ENCODE measurements at places on chromosomes 2 and 18. TPM values are rescaled to one million over a fixed set of nuclear protein-coding genes. Genes with fewer than 3 reads are reported as not detected.

Gene PJVK
- not detected for total RNA-seq

Gene NPAS2
- total RNA-seq = 64.1 TPM

Gene REG3G
- total RNA-seq = not detected

Gene RAPGEF4
- 2.4 TPM for total RNA-seq

Gene FOXI3
- total RNA-seq = not detected

Gene ARHGAP25
- not detected for total RNA-seq

Gene NPHP1
- total RNA-seq = 9.6 TPM

Gene RGPD3
- 0.20 TPM for total RNA-seq

Gene VWC2L
- total RNA-seq = not detected

- DNase-seq = no peak
Measured at GRCh38 chr2:172893111-172893510, 157.5 kb downstream of the RAPGEF4 start.

- peak; percentile 69 for DNase-seq
Measured at GRCh38 chr2:219689676-219690628, 62.5 kb downstream of the SLC4A3 start.

GRCh38 chr18:45686891-45687611 lies 36.9 kb upstream of the SLC14A1 start:
- DNase-seq = no peak

DNA sequence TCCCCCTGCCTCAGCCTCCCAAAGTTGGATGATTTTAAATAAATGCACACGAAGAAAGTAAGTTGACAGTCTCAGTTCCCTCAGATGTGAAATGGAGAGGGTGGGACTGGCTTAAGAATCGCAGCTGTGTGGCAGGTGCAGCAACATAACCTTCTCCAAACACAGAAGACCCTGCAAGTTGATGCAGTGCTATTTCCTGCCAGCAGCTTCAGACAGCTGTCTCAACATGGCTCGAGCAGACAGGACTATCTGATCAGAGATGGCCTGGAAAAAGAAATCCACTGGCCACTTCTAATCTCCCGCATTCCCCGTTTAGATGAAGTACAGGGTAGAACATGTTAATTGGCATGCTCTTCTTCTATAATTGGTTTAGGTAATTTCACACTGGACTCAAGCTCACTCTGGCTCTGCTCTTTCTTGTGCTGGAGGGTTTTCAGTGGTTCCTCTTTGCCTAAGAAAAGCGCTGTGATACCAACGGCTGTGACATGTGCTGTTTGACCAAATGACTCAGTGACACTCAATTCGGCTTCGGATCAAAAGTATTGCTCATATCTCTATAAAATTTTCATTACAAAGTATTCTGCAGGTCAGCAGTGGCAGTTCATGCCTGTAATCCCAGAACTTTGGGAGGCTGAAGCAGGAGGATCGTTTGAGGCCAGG lies 40.2 kb downstream of the MYOM1 start:
- no peak for DNase-seq

GRCh38 chr2:32699151-32699550 lies 71.3 kb downstream of the TTC27 start:
- no peak for DNase-seq

GRCh38 chr18:51235009-51235789 lies 37.7 kb upstream of the MEX3C start:
- DNase-seq = peak; percentile 74

GRCh38 chr2:43634604-43635306 lies 2.3 kb upstream of the PLEKHH2 start:
- peak; percentile 53 for DNase-seq

DNA sequence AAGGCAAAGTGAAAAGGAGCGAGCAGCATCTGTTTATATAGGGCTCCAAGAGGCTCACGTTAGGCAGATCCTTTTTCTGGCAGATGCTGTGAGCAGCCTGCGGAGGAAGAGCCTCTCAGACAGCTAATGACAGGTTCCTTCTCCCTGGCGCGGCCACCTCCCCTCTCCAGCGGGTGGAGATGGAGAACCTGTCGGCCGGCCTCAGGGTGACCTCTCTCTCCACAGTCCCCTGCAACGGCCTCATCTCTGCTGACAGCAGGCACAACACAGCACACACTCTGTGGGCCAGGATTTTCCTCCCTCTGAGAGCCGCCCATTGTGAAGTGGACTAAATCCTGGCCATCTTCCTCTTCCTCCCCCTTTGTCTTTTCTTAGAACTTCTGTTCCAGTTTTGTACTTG lies 119.8 kb downstream of the PRKCE start:
- no peak for DNase-seq

DNA sequence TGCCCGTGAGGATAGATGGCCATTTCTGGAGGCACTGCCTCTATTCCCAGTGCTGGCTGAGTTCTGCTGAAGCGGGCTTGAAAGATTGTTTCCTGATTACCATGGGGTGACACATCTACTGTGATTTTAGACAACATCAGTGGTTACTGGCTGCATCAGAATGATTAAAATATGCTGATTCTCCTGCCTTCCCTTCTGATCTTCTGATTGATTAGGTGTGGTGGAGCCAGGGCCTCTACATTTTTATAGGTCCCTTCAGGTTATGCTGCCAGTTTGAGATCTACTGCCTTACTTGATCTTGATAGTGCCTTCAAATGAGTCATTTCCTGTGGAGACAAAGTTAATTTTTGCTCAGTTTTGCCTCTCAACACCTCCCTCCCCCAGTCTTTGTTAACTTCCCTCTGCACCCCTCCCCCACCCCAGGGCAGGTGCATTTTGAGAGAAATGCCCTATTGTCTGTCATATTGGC lies 31.6 kb upstream of the SNORC start:
- DNase-seq = peak; percentile 55

DNA sequence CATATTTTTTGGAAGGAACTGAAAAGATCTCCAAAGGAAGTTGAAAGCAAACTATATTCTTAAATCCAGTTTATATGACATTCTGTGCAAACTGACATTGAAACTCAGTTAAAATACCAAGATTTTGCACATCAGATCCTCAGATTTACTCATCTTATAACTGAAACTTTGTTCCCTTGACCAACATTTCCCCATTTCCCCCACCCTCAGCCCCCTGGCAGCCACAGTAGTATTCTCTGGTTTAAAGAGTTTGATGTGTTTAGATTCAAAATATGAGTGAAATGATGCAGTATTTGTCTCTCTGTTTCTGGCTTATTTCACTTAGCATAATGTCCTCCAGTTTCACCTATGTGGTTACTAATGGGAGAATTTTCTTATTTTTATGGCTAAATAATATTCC lies 99.2 kb upstream of the ITGA4 start:
- DNase-seq = no peak

DNA sequence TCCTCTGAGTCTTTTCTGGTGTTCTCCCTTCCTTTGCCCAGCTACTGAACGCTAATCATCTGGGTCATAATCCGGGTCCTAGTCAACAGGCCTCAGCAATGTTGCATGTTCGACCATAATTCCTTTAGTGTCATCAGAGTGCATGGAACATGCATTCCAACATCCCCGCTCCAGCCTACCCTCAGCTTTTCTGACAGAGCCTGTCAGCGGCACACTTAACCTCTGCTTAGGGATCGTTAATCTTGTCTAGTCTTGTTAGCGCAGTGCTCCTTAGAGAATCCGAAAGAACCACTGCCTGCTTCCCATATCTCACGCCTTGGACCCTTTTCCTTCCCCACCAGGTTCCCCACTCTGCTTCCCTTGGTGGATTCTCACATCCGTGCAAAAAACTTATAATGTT lies 767.9 kb upstream of the ID2 start:
- DNase-seq = no peak

DNA sequence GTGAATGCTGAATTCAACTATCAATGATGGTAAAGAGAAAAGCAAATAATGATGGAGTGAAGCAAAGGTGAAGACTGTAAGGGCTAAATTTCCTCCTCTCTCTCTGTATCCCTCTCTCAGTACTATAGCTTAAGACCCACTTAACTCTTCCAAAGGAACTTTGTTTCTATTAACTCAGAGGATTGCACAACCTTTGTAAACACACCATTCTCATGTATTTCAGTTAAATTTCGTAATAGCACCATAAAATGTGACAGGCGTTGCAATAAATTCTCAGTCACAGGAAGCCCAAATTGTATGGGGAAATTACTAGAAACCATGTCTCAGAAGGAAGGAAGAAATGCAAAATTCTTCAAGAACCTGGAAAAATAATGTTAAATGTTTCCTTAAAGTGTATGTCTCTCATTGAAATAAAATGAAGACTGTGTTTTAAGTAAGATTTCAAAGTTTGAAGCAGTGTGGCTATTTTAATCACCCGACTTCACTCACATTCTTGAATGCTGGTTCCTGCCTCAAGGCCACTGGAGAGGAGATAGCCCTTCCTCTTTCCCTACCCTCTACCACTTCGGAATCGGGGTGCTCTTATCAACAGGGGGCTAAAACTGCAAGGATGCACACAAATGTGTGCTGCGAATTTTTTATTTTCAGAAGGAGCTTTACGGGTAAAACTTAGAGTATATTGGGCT lies 112.1 kb downstream of the FTCDNL1 start:
- no peak for DNase-seq

- no peak for DNase-seq
Measured at GRCh38 chr18:43870626-43871025, 593.3 kb upstream of the SYT4 start.

GRCh38 chr2:238874330-238875050 lies 26.6 kb downstream of the TWIST2 start:
- no peak for DNase-seq

GRCh38 chr2:74816540-74817303 lies 17.2 kb upstream of the HK2 start:
- no peak for DNase-seq

DNA sequence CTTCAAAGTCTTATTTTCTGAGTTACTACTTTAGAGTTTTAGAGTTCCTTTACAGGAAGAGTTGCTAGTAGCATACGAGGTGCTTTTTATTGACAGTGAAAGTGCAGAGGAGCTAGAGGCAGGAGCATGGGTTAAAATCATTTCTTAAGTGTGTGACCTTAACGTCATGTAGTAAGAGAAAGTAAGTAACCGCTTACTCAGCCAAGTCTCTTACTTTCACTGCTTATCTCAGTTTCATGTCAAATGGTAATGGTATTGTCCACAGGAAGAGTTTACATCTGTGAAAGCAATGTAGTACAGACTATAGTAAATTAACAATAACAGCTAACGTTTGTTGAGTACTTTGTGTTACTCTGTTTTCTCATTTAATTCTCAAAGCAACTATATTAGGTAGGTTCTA lies 12.6 kb downstream of the NDUFAF7 start:
- DNase-seq = no peak

DNA sequence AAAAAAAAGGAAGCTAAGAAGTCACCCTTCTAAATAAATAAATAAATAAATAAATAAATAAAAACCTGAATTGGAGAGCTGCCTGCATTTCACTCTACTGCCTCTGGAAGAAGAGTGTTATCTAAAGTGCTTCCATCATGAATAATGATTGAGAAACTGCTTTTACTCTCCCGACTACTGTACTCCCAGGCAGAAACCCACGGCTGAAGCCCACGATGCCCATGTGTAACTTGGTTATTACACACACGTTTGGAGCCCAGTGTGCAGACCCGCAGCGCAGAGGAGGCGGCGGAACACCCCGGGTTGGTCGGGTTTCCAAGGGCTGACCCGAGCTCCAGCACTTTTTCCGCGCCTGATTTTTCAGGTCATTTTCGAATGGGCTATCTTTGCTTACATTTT lies 697 bp upstream of the SPATS2L start:
- DNase-seq = peak; percentile 46

GRCh38 chr2:152755029-152755428 lies 36.6 kb downstream of the ARL6IP6 start:
- DNase-seq = no peak

GRCh38 chr2:38016219-38016618 lies 59.7 kb downstream of the CYP1B1 start:
- peak; percentile 28 for DNase-seq

DNA sequence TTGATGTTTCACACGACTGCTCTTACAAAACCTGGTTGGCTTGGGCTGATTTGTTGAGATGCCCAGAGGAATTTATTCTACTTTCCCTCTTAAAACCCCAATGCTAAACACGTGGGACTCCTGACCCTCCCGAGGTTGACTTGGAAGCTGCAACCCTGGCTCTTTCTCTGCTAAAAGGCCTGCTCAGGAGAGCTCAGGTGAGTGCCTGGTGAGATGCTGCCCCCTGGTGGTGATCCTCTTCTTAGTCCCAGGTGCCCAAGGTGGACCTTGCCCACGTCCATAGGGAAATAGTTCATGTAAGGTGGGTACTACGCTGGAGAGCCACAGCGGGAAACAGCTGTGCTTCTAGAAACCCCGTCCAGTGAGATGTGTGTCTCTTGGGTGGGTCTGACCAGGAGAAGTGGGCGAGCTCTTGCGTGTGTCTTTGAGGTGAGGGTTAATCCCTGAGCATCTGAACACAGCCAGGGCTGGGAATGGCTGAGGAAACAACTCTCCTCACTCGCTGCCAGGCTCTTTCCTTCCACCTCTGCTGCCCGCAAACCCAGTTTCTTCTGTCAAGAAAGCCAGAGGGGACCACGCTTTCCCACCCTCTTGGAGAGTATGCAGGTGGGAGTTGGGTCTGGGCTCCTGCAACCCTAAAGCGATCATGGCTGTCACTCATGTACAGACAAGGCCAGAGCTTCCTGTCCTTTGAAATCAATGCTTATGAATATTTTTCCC lies 25.5 kb upstream of the PXDN start:
- peak; percentile 60 for DNase-seq

DNA sequence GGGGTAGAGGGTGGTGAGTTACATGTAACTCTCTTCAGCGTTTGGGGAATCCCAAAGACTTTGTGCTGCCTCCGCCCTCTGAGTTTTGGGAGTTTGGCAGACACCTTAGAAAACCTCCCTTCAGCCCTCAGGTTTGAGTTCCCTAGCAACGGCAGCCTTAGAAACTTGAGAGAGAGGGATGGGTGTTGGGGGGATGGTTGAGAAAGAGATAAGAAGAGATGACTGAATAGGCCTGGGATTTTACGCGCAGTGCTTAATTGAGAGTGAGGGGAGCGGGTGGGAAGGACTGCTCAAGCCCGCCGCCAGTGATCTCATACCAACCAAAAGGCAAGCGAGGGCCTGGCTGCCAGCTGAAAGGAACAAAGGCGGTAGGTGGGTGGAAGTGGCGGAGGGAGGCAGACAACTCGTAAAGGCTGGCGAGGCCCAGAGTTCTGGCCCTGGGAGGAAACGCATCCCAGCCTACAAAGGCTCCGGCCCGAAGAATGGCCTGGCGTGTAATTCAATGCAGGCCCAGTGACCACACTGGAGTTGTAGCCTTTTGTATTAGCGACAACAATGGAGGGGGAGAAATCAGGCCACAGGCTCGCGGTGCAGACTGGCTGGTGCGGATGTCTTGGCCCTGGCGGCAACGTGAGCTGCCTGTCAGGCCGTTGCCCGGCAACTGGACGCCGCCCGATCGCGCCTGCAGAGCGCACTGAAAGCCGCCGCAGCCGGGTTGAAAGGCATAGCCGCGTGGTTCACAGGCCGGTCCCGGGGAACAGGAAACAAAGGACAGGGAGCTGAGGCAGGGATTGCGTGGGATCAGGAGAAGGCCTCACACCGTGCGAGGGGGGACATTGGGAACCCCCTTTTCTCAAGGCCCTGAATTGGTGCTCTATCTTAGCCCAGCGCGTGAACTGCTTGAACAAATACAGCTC lies 39.9 kb upstream of the DARS1 start:
- no peak for DNase-seq

- DNase-seq = peak; percentile 70
Measured at GRCh38 chr2:207283356-207283755, 117.6 kb upstream of the KLF7 start.
